ENCODE measurements at places on chromosomes 1 and 21.

GRCh38 chr1:241990040-241990439 lies 8.9 kb downstream of the MAP1LC3C start:
- no peak for DNase-seq

DNA sequence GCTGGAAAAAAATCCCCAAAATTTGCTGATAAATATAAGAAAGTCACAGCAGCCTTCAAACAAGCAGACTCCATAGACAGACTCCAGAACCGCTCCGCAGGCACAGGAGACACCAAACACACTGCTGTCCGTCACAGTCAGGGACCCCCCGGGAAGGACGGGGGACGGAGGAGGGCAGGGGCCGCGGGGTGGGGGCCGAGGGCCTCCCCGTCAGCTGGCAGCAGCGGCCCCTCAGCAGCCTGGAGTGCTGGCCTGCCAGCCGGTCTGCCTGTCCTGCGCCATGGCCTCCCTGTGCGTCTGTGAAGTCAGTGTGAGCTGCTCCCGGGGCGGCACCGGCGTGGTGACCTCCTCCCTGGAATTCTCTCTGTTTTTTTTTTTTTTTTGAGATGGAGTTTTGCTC lies 10.1 kb upstream of the C1orf159 start:
- no peak for DNase-seq

DNA sequence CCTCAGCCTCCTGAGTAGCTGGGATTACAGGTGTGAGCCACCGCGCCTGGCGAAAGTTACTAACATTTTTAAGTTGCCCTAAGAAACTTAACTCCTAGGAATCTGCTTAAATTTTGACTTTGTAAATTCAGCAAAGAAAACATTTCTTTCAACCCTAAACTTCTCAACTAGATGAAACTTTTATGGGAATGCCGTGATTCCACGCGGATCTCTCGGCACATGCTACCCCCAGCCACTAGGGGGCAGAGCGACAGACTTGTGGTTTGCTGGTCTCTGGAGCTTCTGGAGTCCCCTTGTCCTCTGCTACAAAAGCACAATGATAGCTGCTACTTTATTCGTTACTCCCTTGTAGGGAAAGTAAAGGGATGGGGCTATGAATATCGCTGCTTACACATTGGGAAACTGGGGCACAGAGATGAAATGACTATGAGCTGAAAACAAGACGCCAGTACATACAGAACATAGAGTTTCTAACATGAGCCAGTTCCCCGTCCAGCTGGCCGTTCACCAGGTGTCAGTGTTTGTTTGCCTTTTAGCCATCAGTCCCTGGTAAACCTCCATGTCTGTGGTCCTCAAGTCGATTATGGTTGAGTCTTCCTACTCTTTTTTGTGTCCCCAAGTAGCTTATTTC lies 114.7 kb downstream of the PBX1 start:
- DNase-seq = no peak

- no peak for DNase-seq
These were observed 143.1 kb downstream of the TGFBR3 start for GRCh38 chr1:91742848-91743292.

- no peak for DNase-seq
These were observed 237.0 kb downstream of the TBX15 start for GRCh38 chr1:118751166-118751565.

GRCh38 chr1:17193222-17194132 lies 11.5 kb upstream of the PADI1 start:
- no peak for DNase-seq

- DNase-seq = no peak
These were observed 88.9 kb upstream of the COL11A1 start for GRCh38 chr1:103197216-103197615.

DNA sequence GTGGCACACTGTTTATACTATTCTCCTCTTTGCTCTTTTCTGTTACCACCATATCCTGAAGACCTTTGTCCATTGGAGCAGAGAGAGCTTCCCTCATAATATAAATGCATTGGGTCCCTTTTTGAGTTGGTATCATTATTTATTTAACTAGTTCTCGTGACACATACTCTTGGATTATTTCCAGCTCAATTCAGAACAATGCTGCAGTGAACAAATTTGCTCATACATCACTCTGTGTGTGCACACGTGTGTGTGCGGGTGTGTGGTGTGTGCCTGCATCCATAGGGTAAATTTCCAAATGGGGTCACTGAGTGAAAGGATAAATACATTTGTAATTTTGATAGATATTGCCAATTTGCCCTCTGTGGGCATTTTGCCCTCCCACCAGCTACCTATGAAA lies 5.8 kb downstream of the PLA2G2A start:
- no peak for DNase-seq

- no peak for DNase-seq
These were observed 9.0 kb downstream of the CFH start for GRCh38 chr1:196660852-196661251.

DNA sequence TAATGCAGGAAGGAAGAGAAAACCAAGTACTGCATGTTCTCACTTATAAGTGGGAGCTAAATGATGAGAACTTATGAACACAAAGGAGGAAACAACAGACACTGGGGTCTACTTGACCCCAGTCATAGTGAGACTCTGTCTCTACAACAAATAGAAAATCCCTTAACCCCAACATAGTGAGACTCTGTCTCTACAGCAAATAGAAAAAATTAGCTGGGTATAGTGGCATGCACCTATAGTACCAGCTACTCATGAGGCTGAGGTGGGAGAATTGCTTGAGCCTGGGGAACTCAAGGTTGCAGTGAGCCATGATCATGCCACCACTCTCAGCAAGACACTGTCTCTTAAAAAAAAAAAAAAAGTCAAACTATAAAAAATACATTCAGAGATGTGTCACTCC lies 42.7 kb downstream of the GIPC2 start:
- no peak for DNase-seq

GRCh38 chr1:97007840-97008604 lies 286.4 kb downstream of the PTBP2 start:
- DNase-seq = no peak

GRCh38 chr1:201295861-201296260 lies 12.6 kb downstream of the PKP1 start:
- no peak for DNase-seq

GRCh38 chr1:228017356-228018124 lies 10.7 kb downstream of the WNT3A start:
- DNase-seq = no peak

DNA sequence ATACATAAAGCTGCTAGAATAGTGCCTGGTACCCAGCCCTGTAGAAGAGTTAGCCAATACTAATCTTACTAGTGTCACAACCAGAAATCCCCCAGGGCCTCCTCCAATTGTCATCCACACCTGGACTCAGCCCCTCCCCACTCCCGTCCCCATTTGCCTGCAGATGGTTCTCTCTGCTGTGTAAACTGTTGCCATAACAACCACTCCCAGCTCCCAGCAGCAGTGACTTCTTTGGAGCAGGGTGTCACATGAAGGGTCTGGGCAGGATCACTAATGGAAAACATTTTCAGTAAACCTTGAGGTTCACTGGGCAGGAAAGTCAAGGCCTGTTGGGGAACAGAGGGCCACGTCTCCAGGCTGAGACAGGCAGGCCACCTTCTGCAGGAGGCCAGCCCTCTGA lies 126.0 kb upstream of the IPO9 start:
- no peak for DNase-seq

- no peak for DNase-seq
These were observed 73.9 kb upstream of the ANGPTL1 start for GRCh38 chr1:178944729-178945128.

DNA sequence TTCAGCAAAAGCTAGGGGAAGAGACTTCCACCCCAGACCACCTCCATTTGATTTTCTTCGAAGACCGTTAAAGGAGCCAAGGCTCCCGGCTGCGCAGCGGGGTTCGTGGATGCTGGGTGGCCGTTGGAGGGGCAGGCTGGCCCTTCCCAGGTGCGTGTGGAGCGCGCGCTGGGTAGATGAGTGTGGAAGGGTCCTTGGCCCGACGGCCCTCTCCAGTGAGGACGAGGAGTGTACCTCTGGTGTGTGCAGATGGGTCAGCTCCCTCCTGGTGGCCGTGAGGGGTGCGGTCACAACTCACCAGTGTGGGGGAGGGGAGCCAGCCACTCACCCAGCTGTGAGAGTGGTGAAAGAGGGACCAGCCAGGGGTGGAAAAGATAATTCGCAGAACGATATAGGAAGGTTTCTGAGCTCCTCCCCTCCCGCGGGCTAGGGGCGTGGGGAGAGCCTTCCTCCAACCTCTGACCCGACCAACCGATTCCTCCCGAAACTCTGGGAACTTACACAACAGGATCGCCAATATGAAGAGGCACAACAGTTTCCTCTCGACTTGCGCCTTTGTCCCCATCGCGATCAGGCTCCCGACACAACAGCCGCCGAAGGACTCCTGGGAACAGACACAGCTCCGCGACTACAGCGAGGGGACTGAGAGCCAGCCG lies at the start of gene F11R:
Gene F11R, minus strand, starts transcription at position 644 of the 656 bp plus-strand sequence. Its CDS starts 79 bp downstream, at position 565.
- no peak for DNase-seq

- DNase-seq = no peak
These were observed 767 bp upstream of the EGLN1 start for GRCh38 chr1:231422798-231423309.

DNA sequence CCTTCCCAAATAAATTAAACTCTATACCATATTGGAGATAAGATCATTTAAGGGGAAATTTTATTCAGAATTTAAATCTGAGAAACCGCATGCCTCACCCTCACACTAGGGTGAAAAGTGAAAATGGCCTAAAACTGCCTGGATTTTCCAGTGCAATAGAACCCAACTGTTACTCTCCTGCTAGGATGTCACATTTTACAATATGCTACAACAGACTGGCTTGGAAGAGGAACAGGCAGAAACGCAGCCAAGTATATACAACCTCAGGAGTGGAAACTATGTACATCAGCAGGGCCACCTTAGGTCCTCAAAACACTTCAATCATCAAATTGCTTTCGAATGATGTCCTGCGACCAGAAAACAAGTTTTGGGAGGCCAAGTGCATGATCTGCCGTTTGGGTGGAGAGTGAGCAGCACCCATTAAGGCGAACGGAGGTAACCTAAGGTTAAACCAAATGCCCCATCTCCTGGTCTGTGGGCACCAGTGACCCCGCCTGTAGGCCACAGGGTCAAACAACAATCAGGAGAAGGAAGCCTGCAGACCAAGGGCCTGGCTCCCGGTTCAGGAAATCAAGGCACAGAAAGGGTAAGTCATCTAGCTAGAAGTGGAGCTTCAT lies 4.9 kb downstream of the RCAN1 start:
- DNase-seq = no peak

DNA sequence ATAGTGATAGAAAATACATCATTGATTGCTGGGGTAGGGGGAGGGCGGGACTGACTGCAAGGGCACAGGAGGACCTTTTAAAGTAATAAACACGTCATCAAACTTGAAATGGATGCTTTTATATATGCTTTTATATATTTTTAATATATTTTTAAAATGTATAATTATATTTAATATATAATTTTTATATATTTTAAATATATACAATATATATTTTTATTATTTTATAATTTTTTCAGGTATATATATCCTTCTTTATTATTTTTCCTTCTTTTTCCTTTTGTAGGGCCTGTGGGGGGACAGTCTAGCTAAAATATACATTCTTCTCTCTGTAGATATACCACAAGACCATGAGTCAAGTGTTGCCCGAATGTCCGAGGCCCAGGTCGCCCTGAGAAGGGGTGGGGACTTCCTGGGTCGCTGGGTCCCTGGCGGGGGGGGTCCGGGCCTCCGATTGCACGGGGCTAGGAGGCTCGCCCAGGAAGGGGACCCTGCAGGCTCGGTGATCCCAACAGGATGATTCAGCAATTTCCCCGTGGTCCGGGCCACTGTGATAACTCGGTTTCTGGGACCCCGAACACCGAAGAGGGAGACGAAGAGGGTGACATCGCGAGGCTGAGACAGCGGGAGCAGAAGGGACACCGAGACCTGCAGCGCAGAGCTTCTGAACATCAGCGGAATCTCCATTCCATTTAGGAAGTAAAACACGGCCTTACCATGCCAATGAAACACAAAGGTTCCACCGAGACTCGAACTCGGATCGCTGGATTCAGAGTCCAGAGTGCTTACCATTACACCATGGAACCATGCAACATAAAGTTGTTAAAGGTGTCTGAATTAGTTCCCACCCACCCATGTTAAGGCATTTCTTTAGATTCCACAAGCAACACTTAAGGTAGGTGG lies 112.5 kb upstream of the NBPF11 start:
- DNase-seq = no peak

DNA sequence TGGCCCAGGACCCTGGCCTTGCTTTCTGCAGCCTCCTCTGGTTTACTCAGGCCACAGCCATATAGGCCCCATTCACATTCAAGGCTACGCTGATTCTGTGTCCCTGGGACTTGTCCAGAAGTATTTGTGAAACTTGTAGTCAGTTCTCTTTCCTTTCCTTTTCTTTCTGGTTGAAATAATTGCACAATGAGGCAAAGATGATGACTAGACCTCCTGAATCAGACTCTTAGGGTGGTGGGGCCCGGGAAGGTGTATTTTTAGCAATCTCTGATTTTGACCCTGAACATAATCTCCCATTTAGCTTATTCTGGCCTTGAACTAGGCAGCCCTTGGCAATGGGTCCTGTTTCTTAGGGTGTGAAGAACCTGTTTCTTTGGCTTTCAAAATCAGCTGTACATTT lies 39.9 kb downstream of the STUM start:
- DNase-seq = no peak

DNA sequence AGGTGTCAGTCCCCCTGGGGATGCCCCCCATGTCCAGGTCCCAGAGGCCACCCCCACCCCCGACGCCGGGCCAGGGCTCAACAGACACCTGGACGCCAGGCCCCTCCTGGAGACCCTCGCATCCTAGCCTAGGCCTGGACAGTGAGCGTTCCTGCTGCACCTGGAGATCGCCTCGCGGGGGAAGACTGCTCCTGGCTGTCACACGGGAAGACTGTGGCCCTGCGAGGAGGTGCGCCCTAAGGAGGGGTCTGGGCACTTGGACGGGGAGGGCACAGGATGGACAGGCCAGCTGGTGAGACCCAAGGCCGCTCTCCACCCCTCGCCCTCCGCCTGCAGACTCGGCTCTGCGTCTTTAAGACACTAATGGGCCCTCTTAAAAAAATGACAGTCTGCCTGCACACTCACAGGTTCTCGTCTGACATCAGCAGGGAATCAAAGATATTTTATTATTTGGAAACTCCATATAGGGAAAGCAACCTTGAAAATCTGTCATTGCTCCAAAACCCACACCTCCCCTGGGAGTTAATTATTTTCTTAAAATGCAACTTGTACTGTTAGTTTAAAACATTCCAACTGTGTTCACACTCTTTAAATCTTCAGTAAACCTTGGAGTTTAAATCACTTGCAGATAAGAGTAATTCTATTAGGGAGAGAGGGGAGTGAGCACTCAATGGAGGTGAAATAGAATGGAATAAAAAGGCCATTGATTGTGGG lies 45.6 kb upstream of the ACTRT2 start:
- DNase-seq = no peak

DNA sequence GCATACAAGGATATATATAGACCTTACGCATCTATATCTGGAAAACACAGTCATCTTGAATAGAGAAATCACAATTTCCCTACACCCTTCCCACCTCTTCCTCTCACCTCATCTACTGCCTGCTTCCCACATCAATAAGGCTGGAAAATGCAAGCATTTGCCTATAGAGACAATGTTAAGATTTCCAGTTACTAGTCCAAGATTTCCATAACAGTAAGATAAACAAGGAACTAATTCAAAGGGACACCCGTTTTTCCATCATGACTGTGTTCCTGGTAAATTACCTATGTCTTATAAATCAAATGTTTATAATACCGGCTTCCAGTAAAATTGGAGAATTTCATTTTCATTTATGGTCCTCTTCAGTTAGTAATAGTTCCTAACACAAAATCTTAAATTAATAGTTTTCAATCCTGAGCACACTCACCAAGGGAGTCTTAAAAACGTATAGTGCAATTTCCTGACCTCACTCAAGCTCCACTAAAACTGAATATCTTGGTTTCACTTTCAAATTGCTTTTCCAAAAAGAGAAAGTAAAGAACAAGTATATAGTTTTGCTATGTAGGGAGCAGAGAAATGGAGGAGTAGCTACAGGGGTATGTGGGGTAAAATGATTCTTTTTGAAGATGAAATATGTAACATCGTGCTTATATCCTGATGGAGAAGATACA lies 398.7 kb downstream of the PLPP3 start:
- DNase-seq = no peak

Measured in stimulated activated CD8-positive, alpha-beta memory T cell treated with anti-CD3 and anti-CD28 coated beads, Interleukin-7, amount 100 ng/mL, for 1 hour (primary cell).